ENCODE measurements at places on chromosomes 2 and 18.
A peak's percentile ranks its signal among the peaks of the same experiment; 100 is the strongest.

- DNase-seq, result peak; percentile 27
Observed at GRCh38 chr2:143513081-143513480, 383.9 kb downstream of the ARHGAP15 start.

DNA sequence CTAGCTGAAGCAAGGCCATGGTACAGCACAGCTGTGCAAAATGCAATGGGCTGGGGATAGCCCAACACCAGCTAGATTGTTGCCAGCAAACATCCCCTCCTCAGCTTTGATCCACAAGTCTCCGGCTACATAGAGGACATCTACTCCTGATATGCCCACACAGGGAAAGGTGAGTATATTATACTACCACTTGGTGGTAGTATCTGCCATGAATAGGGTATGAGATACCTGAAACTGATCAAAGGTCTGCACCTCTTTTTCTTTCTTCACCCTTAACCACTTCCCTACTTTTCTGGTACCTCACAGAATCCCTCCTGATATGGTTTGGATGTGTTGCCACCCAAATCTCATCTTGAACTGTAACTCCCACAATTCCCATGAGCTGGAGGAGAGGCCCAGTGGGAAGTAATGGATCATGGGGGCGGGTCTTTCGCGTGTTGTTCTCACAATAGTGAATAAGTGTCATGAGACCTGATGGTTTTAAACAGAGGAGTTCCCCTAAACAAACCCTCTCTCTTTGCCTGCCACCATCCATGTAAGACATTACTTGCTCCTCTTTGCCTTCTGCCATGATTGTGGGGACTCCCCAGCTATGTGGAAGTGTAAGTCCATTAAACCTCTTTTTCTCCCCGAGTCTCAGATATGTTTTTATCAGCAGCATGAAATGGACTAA, 279.6 kb downstream of the TXNL1 start:
- no peak for DNase-seq

DNA sequence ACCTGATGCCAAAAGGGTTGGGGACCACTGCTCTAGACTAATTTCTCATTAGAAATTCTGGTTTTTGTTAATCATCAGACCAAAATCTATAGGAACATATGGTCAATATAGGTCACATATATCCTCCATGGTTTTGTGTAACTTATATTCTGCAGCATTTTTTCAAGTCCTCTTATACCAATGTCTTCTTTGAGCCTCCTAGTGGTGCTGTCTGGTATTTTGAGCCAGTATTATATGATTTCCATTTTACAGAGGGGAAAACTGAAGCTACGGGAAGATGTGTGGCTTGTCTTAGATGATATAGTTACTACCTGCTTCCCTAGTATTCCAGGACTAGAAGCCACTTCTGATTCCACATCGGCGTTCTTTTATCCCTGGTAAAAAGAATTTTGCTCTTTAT, 13.8 kb downstream of the MAPK4 start:
- no peak for DNase-seq

- no peak for DNase-seq
Observed at GRCh38 chr2:88074854-88075292, 7.2 kb downstream of the SMYD1 start.

DNA sequence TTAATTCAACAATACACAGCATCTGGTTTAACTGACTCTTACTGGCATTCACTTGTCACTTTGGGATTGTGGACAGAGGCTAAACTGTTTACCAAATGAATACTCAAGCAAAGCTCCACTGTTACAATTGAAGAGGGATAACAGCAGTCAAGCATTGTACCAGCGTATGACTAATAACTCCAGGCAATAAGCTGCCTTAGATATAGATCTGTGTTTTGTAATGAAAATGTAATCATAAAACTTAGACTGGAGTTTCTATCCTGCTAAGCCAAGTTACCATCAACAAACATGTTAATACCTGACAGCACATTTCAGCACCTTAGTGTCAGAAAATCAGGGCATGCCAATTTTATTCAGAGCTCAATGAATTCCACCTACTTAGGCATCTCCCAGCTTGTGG, 889.5 kb downstream of the EPHA4 start:
- no peak for DNase-seq

- DNase-seq, result no peak
Observed at GRCh38 chr2:154952346-154952980, 254.0 kb downstream of the KCNJ3 start.

GRCh38 chr2:30265052-30266015, 34.0 kb downstream of the LBH start:
- DNase-seq, result no peak

GRCh38 chr2:11675423-11676112, 5.6 kb upstream of the NTSR2 start:
- DNase-seq, result no peak

GRCh38 chr2:200756618-200757321, 54.9 kb upstream of the BZW1 start:
- no peak for DNase-seq

DNA sequence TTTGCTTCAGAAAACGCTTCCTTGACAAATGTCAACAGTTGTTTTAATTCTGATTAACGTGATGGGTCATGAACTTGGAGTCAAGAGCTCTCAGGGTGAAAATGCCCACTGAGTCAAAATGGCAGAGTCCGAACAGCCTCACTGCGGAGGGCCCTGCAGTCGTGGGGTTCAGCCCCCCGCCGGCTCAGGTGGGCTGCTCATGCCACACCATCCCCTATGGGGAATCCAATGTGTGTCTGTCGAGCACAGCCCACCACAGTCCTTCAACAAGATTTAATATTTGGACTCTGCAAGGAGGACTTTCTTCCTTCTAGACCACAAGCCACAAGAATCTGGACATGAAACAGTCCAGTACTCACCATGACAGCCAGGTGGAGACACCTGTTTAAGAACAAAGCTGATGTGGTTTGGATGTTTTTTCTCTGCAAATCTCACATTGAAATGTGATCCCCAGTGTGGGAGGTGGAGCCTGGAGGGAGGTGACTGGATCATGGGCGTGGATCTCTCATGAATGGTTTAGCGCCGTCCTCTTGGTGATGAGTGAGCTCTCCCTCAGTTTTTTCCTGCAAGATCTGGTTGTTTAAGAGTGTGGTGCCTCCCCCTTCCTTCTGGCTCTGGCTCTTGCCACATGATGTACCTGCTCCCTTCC, 201.0 kb downstream of the NDUFA10 start:
- DNase-seq, result no peak

DNA sequence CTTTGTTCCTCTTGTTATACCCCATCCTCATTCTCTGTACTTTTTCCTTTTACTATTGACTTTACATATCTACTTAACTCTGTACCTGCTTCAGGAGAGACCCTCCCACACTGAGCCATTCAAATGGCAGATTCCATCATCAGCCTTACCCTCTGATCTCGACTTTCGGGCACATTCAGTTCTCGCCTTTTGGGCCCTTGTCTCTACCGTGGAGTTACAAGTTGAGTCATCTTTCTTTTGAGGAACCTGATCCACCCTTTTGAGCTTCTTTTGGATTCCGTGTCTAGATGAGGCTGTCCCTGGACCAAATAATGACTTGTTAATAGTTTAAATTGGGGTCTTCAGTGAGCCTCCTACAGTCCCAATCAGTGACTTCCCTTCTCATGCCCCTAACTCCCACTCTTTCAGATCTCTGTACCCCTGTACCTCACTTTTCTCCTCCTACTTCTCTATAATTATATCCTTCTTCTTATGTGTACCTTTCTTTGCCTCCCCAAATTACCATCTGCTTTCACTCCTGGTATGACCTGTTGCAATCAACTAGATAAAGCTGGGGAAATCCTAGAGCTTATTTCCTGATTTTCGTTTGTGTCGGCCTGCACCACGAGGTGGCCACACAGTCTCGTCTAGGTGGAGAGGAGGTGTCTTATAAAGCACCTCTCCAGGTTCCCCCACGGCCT, 17.2 kb downstream of the SP110 start:
- no peak for DNase-seq

DNA sequence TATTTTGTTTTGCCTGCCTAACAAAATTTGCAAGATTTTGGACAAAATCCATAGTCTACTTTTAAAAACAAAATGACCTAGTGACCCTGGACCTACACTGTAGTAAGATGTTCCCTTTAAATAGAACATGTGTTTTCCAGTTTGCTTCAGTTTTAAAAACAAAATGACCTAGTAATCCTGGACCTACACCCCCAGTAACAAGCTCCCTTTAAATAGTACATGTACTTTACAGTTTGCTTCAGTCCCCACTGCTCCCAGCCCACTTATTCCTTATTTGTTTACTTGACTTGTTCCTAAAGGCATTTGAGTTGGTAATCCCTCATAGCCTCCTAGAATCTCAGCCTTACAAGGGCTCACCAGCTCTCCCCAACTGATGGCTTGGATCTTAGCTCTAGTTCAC, 34.5 kb upstream of the HTR2B start:
- no peak for DNase-seq

DNA sequence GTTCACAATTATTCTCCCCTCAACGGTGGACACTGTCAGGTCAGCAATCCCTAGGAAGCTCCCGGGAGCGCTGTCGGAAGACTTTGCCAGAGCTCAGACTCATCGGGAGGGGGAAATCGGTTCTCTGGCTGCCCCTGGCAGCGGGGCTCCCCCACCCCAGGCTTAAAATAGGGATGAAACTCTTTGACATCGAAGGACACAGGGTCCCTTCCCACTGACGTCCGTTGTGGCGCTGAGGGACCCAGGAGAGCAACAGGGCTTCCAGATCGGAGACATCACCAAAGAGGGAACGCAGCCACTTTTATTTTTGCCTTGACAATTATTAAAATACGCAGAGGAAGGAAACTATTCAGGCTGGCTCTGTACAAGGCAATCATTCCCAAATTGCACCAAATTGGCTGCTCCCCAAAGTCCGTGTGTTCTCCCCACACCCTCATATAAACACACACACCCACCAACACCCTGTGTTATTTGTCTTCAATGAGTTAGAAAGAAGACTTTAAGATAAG, 249.0 kb downstream of the CDH20 start:
- DNase-seq, result peak; percentile 43

GRCh38 chr2:207813942-207814341, 44.2 kb upstream of the FZD5 start:
- no peak for DNase-seq

DNA sequence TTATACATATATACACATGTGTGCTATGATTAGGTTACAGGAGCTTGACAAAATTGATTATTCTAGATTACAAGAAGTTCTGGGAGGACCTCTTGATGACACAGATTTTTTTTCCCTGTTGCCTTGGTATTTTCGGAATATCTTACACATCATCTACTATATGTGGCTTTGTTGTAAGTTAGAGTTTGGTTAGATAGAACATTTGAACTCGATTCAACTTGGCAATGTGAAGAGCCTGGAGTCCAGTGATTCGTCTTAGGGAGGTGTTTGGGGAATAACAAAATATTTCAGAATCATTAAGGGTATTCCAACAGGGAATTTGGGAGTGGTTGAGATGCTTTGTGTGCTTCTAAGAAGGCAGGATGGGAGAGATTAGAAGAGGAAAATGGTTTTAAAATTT, 39.3 kb upstream of the EFEMP1 start:
- no peak for DNase-seq

GRCh38 chr2:241797441-241798080, 11.4 kb upstream of the NEU4 start:
- DNase-seq, result no peak

GRCh38 chr2:203706403-203706802, at the start of gene CD28:
Gene CD28 (plus strand): TSS chr2:203706639. CDS start chr2:203706697, 58 bp downstream.
- DNase-seq, result peak; percentile 65

- no peak for DNase-seq
Observed at GRCh38 chr2:233650981-233651380, 14.7 kb downstream of the UGT1A10 start.

- DNase-seq, result no peak
Observed at GRCh38 chr18:34627137-34627920, 82.8 kb upstream of the DTNA start.

DNA sequence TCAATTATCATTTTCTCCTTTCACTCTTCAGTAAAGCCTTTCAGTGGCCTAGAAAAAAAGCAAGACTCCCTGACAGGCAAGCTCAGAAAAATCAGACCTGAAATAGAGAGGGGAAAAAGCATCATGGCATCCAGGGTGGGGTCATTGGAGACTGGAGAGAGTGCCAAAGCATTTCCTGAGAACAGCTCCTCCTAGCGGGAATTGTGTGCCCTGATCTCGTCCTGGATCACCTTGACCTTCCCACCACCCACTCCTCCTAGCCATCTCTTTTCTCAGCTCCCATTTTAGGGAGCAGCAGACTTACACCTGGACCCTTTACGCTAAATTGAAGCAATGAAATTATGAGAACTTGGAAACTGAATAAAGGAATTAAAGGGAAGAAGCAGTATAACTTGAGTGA, 176.6 kb downstream of the VWC2L start:
- no peak for DNase-seq

GRCh38 chr2:215684448-215685237, 248.8 kb upstream of the FN1 start:
- DNase-seq, result no peak

DNA sequence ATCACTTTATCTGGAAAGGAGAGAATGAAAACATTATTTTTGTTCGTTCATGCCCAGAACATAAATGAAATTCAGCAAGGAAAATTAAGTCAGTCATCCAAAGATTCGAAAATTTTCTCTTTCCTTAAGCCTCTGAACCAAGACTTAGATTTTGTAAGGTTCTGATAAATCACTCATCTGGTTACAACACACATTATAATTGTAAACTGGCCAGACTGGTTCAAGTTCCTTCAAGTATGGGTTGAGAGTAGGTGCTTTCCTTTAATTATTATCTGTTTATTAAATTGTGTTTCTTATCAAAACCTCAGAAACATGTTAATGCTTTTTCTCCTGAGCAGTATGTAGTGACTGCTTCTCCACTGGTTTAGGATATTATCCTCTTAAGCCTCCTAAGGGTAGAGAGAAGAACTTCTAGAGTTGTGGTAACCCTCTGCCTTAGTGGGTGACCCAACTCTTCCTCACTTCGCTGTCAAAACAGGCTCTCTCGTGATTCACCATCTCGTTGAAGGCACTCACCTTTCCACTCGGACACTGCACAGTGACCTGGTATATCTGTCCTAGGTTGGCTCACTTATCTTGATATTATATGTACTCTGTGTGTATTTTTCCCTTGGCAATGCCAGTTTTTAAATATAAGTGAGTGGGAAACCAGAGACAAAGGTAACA, 325.9 kb downstream of the PAX3 start:
- no peak for DNase-seq

DNA sequence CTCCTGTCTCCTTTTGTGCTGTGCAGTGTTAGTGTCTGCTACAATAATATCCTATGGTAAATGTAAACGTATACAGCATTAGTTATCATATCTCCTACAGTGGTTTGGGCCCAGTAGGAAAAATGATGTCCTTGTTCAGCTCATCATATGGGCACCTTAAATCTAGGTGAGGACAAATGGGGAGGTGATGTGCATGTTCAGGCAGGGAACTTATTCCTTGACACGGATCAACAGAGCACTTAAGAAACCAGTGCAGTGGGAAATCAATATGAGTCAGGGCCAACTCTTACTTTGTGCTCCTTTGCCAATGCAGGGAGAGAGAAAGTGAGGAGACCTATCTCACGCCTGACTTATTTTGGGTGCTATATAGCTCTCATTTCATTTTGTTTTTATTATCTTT, 76.4 kb downstream of the KLHL14 start:
- DNase-seq, result no peak

- no peak for DNase-seq
Observed at GRCh38 chr18:73487966-73488365, 620.2 kb upstream of the NETO1 start.

- no peak for DNase-seq
Observed at GRCh38 chr2:29057006-29057405, 17.3 kb downstream of the PCARE start.

- no peak for DNase-seq
Observed at GRCh38 chr2:104120171-104120570, 733.7 kb upstream of the POU3F3 start.
